PC-9 (cell line): ENCODE measurements at places on chromosomes 2 and 18. TPM values are rescaled to one million over a fixed set of nuclear protein-coding genes. Genes with fewer than 3 reads are reported as not detected.

Gene B4GALT6
- 3.0 and 5.3 TPM in 2 replicates for total RNA-seq

- DNase-seq: no peak
These were observed 1.8 kb upstream of the ABCA12 start for GRCh38 chr2:215140166-215140707.

DNA sequence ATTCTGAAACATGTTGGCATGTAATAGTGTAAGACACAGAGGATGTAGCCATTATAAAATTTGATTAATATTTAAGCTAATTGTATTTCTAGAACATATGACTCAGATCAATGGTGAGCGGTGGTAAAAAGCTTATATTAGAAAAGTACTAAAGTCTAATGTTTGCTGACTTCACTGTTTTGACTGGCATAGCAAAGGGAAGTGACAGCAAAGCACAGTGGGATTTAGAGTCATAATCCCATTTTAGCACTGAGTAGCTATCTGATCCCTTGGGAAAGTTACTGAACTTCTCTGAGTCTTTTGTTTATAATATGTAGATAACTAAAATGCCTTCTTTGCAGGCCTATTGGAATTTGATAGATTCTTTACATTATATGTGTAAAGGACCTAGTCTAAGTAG, 60.4 kb downstream of the KIAA1328 start:
- DNase-seq: no peak

- no peak for DNase-seq
These were observed 701.6 kb downstream of the SATB2 start for GRCh38 chr2:198756166-198756565.

DNA sequence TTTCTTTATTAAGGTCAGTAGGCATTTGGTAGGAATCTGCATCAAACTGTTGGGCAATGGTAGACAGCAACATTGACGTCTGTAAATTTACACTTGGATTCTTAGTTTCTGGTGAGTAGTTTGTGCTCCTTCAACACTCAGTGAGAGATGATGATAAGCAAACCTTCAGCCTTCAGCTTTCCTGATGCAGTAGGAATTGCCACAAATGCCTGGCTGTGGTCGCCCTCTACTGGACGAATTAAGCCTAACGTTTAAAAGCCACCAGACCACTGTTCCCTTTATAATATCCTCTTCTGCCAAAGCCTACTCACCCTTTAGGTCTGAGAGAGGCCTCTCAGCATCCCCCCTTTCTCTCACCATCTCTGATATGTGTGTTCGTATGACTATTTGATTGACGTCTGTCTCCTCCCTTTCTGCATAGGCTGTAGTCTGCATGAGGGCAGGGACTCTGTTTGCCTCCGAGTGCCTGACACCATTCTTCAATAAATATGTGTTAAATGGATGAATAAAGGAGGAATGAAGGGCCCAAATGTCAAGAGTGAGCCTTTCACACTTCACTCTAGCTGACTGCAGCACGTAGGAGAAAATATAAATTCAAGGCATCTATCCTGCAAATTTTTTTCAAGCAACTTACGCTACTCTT, 47.0 kb upstream of the PLEKHM3 start:
- no peak for DNase-seq

- DNase-seq: no peak
These were observed 370 bp downstream of the KLHL29 start for GRCh38 chr2:23385351-23385747.

- no peak for DNase-seq
These were observed 2.6 kb downstream of the SATB2 start for GRCh38 chr2:199455210-199455544.

- no peak for DNase-seq
These were observed 192.8 kb downstream of the DNER start for GRCh38 chr2:229521576-229521975.

DNA sequence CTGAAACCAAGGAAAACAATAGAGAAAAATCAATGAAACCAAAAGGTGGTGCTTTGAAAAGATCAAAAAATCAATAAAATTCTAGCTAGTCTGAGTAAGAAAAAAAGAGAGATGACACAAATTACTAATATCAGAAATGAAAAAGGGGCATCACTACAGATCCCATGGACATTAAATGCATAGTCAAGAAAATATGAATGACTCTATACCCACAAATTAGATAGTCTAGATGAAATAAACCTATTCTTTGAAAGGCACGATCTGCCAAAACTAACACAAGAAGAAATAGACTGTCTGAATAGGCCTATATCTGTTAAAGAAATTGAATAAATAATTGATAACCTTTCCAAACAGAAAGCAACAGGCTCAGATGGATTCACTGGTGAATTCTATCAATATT, 15.2 kb upstream of the DSG3 start:
- no peak for DNase-seq
